ENCODE measurements at places on chromosomes 3 and 15.

DNA sequence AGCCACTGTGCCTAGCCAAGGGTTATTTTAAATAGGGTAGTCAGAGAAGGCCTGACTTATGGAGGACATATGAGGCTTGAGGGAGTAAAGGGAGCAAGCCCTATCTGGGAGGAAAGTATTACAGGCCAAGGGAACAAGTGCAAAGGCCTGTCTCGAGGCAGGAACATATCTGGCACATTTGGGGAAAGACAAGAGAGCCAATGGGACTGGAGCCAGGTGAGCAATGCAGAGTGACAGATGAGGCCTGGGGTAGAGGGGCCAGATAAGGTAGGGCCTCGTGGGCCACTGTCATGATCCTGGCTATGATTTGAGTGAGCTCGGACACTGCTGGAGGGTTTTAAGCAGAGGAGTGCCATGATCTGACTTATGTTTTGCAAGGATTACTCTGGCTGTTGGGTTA, 43.8 kb downstream of the DCP1A start:
- DNase-seq, result no peak

DNA sequence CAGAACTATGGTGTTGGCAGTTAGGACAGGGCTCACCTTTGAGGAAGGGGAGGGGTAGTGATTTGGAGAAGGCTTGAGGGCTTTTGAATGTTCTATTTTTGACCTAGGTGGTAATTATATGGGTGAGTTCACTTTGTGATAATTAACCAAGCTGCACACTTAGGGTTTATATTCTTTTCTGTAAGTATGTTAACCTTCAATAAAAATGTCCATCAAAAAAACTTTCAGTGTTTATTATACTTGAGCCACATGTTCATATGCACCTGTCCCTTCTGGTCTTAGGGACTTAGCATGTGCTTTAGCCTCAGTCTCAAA, 28.4 kb downstream of the PDE8A start:
- no peak for DNase-seq

- DNase-seq, result no peak
Observed at GRCh38 chr15:92637626-92638025, 17.9 kb downstream of the FAM174B start.

- no peak for DNase-seq
Observed at GRCh38 chr3:131218196-131218595, 163.4 kb upstream of the NUDT16 start.

GRCh38 chr3:39443530-39443929, 23.9 kb upstream of the MOBP start:
- peak; percentile 21 for DNase-seq

- no peak for DNase-seq
Observed at GRCh38 chr3:73513260-73513659, 111.5 kb downstream of the PDZRN3 start.

Measured in H1 (cell line).